ENCODE measurements at places on chromosomes 7 and 10.

- DNase-seq, result no peak
Measured at GRCh38 chr10:122154545-122155366, 116.3 kb upstream of the BTBD16 start.

DNA sequence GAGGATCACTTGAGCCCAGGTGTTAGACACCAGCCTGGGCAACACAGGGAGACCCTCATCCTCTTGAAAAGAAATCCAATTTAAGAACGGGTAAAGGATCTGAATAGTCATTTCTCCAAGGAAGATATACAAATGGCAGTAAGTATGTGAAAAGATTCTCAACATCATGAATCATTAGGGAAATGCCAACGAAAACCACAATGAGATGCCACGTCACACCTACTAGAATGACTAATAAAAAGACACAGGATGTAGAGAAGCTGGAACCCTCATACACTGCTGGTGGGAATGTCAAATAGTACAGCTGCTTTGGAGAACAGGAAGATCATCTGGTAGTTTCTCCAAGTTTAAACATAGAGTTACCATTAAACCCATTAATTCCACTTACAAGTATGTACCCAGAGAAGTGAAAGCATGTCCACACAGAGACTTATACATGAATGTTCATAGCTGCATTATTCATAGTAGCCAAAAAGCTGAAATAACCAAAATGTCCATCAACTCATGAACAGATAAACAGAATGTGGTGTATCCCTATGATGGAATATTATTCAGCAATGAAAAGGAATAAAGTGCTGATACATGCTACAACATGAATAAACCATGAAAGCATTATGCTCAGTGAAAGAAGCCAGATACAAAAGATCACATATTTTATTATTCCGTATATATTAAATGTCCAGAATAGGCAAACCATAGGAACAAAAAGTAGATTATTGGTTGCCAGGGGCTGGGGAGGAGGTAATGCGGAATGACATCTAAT lies 13.1 kb upstream of the ZMIZ2 start:
- peak; percentile 81 for DNase-seq

DNA sequence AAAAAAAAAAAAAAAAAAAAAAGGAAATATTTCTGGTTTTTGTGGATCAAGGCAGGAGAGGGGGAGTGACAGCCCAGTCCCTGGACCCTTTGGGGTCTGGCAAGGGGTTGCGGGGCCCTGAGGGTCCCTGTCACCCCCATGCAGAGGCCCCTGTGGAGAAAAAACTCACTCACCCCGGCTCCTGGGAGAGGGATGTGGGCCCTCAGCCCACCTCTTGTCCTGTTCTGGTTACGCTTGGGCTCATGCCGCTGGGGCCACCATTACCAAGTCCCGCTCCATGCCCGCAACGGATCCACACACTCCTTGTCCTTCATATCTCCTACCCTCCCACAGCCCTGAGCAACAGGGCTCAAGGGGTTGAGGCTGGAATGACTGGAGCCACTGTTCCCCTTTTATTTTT lies 1.0 kb upstream of the TMEM184A start:
- DNase-seq, result no peak

DNA sequence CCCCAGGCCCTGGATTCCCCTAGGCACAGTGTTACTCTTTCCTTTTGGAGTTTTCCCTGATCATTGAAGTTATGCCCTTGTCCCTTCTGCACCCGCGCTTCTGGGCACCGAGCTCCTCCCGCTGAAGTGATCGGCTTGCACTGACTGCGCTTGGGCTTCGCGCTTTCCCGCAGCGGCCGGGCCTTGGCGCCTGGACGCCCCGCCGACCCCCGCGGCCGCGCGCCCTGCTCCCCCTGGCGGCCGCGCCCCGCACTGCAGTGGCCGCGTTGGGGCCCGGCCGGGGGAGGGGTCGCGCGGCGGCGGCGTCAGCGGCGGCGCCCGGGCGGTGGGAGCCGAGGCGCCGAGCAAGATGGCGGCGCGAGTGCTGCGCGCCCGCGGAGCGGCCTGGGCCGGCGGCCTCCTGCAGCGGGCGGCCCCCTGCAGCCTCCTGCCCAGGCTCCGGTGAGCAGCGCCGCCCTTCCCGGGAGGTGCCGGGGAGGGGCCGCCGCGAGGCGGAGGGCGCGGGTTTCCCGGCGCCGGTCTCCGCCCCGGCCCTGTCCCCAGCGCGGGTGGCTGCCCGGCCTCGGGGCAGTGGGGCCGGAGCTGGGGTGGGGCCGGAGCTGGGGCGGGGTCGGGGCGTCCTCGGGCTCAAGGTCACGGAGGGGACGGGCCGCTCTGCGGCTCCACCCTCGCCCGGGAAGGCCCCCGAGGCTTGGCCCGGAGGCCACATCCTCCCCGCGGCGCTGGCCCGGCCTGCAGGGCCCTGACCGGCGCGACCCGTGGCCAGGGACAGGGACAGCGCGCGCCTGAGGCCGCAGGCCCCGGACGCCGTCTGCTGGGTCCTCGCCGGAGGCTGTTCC lies at the start of gene NIPSNAP2:
TSS of gene NIPSNAP2 (plus strand) at position 325 of the 839 bp plus-strand sequence. CDS start at position 350, 25 bp downstream.
- peak; percentile 91 for DNase-seq

DNA sequence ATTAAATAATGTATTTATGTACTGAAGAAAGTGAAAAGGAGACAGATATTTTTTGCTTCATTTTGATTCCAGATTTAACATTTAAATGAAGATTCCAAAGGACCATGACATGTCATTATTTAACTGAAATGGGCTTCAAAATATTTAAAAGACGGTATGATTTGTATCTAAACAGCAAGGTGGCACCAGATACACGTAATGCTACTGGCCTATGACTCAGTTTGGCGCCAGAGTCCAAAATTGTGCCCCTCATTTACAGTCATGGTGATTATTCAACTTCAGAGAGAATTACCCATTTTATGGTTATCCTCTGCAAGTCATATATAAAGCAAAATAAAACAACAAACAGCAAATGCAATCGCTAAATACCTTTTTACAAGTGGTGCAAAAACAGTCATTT lies 94.5 kb downstream of the ETV1 start:
- DNase-seq, result no peak

- no peak for DNase-seq
Measured at GRCh38 chr10:74029943-74030342, 32.0 kb downstream of the VCL start.

DNA sequence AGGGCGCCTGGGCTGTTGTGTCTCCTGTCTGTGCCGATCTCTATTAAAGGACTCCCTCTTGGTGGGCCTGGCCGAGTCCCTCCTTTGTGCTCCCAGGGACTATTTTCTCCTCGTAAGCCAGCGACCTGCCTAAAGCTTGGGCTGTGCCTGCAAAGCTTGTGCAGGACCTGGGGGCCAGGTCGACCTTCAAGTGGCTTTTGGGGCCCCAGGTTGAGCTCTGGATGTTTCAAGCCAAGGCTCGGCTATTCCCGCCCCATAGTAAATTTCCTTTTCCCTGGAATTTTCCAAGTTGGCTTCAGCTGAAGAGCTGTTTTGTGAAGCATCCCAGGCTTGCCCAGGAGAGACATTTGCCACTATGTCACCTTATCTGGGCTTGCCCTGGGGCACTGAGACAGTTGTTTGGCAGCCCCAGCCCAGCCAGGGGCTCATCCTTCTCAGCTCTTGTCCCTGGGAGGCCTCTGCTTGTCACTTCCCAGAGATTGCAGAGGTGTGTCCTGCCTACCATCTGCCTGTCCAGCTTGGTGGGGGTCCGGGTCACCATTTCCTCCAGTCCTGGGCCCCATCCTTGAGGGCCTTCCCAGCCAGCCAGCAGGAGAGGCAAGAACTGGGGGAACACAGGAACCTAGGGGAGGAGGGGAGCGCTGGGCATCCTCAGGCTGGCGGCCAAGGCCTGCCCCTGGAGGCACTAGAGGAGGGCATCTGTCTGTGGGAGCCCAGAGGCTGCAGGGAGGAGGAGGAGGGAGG lies 20.2 kb downstream of the ZMIZ2 start:
- DNase-seq, result no peak

DNA sequence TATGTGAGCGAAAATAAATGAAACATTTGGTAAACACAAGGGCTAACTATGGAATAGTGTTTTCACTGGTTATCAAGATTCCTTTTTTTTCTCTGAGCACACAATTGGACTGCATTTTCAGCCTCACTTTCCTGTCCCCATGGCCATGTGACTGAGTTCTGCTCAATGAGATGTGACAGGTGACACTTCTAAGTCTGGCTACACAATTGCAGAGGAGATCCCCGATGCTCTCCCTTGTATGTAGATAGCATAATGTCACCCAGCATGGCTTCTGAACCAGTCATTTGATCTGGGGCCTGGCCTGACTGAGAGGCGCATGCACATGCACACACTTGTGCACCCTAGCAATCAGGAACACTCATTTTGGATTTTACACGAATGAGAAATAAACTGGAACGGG lies 581.8 kb downstream of the GRID1 start:
- DNase-seq, result no peak

- no peak for DNase-seq
Measured at GRCh38 chr7:107785926-107786325, 17.1 kb downstream of the SLC26A3 start.

DNA sequence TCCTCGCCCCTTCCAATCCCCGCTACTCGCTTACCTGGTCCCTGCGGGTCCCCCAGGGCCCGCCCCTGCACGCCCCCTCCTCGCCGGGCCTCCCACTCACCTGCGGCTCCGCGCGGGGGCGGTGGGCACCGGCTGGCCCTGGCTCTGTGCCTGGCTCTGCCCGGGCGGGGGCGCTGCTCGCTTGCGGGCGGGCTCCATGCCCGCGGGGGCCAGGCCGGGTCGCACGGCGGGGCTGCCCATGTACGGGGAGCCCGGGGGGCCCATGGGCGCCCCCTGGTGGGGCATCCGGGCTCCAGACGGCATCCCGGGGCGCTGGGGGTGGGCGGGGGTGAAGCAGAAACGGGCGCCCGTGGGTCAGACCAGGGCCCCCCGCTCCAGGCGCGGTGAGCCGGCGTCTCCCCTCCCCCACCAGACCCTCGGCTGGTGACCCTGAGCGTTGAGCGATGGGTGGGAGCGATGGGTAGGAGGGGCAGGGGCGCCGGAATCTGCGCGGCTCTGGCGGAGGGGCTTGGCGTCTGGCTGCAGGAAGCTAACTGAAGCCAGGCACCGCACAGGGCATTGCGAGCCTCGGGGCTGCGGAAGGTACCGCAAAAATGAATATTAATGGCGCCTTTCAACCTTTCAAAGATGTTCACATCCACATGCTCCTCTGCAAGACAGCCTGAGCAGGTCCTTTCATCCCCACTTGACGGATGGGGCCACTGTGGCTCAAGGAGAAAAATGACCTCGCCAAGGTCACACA lies 3.0 kb downstream of the SMARCD3 start:
- DNase-seq, result peak; percentile 91

GRCh38 chr7:145184956-145185355 lies 349.1 kb upstream of the TPK1 start:
- no peak for DNase-seq

DNA sequence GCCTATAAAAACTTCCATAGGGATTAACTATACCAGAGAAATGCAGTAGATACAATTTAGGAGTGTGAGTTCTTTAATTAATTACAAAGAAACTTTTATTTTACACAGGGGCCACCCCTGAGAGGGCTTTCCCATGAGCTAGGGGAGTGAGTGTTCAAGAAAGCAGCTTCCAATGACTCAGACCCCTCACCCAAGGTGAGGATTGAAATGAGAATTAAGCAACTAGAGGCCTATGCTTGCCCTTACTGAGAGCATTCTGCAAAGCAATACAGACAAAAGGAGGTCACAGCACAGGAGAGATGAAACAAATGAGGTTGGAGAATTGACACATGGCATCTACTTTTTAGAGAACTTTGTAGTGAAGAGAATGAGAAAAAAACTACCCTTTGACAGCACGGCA lies 301.8 kb downstream of the WDR11 start:
- no peak for DNase-seq

GRCh38 chr7:29084832-29085231 lies 61.5 kb downstream of the CPVL start:
- DNase-seq, result no peak

DNA sequence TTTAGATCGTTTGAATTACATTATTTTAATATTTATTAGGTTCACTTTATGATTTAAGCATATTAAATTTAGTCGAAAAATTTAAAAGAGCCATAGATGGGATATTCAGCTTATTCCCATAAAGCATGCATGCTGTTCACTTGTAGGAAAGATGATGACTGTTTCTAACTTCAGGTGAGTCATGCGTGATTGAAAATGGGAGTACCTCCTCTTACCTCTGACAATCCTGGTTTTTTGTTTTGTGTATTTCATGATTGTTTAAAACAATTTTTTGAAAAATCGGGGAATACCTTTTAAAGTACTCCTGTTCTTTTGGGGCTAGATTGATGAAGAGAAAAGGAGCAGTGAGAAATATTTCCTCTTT lies 1.4 kb downstream of the TNKS2 start:
- no peak for DNase-seq

GRCh38 chr7:93883917-93884345 lies 6.6 kb downstream of the TFPI2 start:
- DNase-seq, result no peak

GRCh38 chr7:35734001-35734483 lies 39.1 kb upstream of the HERPUD2 start:
- no peak for DNase-seq

GRCh38 chr7:132998763-132999162 lies 83.1 kb downstream of the CHCHD3 start:
- DNase-seq, result no peak
